ENCODE measurements at places on chromosomes 16 and 17.

DNA sequence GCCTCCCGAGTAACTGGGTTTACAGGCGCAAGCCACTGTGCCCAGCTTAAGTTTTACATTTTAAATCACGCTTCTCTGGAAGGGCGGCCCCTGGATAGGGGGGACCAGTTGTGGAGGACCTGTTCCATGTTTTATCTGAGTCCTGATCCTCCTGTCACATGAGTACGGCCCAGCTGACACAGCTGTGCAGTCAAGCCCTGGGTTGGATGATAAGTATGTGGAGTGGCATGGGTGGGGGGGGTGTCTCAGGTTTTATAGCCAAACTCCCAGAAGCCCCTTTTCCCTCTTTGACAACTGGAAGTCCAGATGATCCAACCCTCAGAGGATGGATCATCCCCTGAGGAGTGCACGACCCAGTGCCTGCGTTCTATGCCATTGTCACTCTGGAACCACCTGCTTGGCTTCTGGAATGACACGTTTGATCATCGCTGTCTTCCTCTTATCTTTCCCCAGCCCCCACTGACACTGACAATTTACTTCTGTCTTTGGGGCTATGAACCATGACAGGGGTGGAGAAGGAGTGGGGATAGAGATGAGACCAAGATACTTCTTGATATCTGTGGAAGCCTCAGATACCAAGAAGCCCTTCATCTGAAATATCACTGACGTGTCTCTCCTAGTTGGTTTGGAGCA, 191.2 kb downstream of the MSI2 start:
- DNase-seq: no peak

- no peak for DNase-seq
Observed at GRCh38 chr16:69199382-69199781, 12.4 kb downstream of the SNTB2 start.

GRCh38 chr17:31596382-31597323, 205.2 kb downstream of the RAB11FIP4 start:
- DNase-seq: no peak

DNA sequence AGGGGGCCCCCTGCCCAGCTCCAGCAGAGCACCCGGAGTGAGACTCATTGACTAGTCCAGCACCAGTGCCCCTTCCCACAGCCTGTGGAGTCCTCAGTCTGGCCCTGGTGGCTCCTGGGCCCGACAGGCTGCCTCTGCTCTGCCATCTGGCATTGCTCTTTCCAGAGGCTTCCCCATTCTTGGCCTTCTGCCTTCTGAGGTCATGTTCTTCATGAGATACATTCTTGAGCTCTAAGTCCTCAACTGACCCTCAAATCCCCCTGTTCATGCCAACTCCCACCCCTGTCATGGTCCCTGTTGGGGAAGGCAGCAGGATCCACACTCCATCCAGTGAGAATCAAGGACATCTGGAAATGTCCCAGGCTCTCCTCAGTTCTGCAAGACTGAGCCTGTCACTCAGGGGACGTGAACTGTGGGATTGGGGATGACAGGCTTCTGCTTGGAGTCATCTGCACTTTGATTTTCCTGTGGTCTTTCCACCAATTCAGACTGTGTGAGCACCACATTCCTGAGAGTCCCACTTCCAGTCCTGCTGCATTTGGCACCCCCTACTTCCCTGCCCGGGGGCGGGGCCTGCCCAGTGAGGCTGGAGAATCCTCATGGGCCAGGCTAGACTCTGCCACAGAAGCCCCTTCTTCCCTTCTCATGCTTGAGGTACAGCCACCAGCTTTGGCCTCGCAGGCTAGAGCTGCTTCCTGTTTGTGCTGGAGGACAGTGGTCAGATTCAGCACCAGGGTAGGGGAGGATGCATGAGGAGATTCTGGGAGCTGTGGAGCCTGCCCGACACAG, 2.7 kb downstream of the TRPV2 start:
- no peak for DNase-seq

DNA sequence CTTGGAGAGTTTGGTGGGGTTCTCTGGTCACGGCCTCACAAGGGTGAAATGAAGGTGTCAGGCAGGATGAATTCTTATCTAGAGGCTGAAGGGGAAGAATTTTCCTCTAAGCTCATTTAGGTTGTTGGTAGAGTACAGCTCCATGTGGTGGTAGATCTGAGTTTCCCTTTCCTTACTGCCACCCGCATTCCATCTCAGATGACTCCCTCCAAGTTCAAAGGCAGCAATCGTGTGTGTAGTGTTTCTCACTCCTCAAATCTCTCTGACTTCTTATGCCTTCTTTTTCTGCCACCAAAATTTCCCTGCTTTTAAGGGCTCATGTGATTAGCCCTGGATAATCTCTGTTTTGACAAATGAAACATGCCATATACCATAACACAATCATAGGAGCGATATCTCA, 135.5 kb upstream of the MYOCD start:
- no peak for DNase-seq

GRCh38 chr17:65293584-65294180, 156.5 kb downstream of the RGS9 start:
- no peak for DNase-seq

DNA sequence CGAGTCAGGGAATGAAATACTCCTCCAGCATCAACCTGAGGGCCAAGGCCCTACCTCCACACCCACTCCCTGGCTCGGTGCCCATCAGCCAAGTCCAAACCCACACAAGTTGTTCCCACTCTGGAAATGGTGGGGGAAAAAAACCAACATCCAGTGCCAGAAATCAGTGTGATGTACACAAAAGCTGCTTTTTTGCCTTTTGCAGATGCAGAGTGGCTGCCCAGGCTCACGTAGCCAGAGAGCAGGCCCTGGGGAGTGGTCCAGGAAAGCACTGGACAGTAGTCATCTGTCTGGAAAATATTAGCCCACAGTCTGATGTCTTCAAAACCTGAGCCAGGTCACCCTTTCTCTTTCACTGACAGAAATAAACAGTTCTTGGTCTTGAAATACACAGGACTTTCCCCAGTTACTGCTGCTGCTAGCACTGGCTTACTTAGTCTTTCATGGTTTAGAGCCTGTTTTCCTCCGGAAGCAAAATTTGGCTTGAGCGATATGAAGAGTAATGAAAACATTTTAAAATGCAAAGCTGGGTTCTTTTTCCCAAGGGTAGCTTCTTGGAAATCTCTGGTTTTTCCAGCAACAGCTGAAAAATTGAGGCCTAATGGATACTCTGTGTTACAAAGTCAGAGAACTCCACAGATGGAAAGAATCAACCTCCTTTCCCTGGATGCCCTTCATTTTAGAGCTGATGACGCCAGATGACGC, 18.2 kb upstream of the NOS2 start:
- DNase-seq: no peak

DNA sequence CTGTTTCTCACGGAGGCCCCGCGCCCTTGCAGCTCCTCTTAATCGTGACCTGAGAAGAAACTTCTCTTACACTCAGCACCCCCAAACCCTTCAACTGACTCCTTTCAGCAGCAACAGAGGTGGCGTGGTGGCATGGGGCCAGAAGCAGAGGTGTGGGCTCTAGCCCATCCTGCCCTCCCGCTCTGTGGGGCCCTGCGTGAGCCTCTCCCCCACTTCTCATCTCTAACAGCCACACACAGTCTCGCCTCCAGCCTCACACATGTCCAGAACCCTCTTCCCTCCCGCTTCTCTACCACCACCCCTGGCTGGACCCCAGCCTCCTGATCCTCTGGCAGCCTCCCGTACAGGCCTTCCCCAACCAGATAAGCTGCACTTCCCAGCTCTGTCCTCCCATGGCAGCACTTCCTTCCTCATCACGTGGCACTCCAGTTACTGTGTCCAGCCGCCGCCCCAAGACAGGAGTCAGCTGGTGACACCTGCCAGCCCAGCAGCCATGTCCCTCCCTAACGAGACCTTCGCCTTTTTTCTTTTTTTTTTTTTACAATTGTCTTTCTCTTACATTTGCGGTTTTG, 30.5 kb downstream of the NSMCE1 start:
- no peak for DNase-seq

GRCh38 chr17:80781211-80781610, 210.4 kb upstream of the CHMP6 start:
- no peak for DNase-seq

DNA sequence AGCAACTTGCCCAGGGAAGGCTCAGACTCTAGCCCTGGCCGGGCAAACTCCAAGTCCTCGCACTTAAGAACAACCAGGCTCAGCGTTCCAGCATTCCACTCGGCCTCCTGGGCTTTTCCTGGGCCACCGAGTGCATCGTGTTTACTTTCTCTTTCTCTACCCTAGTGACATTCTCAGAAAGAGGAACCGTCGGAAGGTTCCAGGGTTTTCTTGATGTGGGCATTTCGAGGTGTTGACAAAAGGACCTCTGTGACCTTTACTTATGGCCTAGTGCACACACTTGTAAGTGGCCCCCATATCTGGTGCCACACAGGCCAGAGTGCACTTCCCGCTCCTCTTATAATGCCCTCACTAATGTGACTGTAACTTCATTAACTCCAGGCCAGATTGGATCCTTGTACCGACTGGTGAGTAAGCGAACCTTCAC, 3.1 kb upstream of the BANP start:
- no peak for DNase-seq

GRCh38 chr16:57513371-57514102, 22.8 kb downstream of the CCDC102A start:
- no peak for DNase-seq

DNA sequence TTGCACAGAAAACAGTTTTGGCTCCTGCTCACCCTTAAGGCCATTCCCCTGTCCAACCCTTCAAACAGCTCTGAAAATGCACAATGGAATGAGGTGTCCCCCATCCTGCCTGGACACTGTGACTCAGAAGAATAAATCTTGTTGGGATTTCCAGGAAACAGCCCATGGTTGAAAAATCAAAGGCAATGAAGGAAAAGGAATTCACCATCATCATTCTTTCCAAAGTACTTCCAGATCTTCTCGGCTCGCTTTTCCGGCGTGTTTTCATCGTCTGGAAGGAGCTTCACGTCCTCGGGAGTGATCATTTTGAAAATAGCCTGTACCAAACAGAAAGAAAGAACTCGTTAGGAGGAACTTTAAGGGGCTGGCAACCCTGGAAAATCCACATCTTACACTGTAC, 4.3 kb downstream of the RCVRN start:
- DNase-seq: no peak

- no peak for DNase-seq
Observed at GRCh38 chr17:80815151-80815681, 176.4 kb upstream of the CHMP6 start.

DNA sequence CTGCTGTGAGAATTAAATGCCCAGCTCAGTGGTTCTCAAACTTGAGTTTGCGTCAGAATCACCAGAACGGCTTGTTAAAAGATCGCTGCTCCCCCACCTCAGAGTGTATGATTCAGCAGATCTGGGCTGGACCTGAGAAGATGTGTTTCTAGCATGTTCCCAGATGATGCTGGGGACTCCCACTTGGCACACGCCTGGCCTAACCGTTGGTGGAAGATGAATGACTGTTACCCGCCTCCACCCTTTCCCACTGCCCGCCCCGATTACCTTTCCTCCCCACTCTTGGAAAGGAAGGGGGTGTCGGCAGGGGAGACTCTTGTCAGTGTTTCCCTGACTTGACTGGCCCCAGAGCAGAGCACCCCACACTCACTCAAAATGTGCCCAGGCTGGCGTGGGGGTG, 29.3 kb upstream of the ABCC3 start:
- no peak for DNase-seq

DNA sequence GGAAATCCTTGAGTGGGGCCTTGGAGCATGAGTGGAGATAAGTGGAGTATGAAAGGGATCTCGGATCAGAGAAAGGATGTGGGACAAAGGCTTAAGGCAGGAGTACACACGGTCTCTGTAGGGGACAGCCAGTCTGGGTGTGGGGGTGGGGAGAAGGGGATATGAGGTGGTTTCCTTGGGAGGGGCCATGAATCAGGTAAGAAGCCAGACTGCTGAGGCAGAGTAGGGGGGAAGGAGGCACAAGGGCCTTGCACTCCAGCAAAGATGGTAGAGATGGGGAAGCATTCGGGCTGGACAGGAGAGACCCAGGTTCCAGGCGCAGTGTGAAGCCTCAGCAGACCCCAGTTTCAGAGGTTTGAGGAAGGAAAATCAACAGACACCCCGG, 1.6 kb downstream of the HSD11B2 start:
- DNase-seq: no peak

GRCh38 chr17:80431246-80432195, 16.6 kb downstream of the ENDOV start:
- DNase-seq: no peak

GRCh38 chr17:73324160-73324475, 12.3 kb upstream of the CDC42EP4 start:
- no peak for DNase-seq

DNA sequence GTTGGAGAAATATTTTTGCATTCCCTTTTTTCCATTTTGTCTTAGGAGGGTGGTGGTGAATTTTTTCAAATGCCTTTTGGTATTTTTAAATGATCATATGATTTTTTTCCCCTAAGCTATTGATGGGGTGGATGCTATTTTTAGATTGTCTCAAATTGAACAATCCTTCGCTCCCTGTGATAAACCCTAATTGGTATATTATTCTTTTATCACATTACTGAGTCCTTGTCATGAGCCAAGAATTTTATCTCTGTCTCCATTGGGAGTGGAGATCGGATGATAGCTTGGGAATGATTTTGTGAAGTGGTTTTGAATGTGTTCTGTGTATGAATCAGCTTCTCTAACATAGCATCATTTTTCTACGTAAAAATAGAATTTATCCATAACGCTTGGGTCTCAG, 15.4 kb downstream of the NECAB2 start:
- no peak for DNase-seq

DNA sequence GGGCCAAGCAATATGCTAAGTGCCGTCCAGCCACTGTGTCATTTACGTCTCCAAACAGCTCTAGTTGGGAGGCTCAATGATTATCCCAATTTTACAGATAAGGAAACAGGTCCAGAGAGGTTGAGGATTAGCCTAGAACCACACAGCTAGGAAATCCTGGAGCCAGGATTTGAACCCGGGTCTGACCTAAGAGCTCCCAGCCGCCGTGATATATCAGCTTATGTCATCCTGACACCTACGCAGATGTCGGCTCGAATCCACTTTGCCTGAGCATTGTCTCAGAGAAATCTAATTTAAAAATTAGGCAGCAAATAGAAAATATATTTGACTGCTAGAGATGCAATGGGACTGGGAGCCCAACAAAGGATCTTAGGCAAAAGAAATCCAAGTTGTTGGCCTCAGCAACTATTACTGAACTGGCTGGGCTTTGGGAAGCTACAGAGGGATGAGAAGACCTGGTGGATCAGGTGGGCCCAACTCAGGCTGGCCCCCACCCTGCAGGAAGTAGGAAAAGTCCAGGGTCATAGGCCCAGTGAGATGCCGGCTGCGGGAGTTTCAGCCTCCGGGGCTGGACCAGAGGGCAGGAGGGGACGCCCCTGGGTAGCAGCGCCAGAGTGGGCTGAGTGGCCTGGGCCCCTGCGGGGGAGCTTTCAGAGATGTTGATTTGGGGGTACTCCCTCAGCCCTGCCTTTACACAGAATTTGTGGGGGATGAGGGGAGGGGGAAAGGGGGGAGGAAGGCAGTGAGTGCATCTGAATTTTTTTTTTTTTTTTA, 35.1 kb upstream of the IL21R start:
- peak; percentile 41 for DNase-seq

All from stimulated activated CD4-positive, alpha-beta T cell treated with anti-CD3 and anti-CD28 coated beads, TNF-alpha, amount 100 ng/mL, for 48 hours (primary cell).